Kidney tubule cell (primary cell): ENCODE measurements at places on chromosomes 2 and 18.

DNA sequence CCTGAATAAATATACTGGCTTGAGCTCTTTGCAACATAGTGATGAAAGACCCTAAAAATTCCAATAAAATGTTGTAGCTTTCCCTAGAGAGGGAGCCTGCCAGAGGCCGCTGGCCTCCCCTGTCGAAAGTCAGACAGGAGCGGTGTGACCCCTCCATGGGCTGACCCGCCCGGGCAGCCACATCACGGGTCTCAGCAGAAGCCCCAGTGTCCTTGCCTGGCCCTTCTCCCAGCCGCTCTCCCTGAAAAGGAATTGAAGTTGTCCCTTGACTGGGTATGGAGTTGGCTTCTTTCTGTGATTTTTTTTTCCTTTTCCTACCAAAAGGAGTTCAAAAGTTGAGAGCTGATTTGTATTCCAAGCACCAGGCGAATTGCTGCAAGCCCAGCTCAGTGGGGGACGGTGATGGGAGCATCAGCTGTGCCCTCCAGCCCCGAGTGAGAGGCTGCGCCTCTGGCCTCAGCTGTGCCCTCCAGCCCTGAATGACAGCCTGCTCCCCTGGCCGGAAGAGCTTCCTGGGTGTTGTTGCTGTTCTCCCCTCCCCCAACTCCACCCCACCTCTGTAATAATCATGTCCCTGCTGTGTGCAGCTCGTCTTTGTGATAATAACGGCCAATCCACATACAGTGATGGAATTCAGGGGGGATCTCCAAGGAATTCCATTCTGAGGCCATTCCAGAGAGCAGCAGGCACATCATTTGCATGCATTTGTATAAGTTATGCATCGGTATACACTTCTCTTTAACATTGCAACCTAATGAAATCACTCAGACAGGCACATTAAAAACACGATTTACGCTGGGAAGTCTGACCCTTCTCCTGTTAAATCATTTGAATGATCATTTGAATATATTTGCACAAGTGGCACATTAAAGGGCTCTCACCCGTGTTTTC, 501.0 kb downstream of the EIPR1 start:
- DNase-seq, result no peak

DNA sequence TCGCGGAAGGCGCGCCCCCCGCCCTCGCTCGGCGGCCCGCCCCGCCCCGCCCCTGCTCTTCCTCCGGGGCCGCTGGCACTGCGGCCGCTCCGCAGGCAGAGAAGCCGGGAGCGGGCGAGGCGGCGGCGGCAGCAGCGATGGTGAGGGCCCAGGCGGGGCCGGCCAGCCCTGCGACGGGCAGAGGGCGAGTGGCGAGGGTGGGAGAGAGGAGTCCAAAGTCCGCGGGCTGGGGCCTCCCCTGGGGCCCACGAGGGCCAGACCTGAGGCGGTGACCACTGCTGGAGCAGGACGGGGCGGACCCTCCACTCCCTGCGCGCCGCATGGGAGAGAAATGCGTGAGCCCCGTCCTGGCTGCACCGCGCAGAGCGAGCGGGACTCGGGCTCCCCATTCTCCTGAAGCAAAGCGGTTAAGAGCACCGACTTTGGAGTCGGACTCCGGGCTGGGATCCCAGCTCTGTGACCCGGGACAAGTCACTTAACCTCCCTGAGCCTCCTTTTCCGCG, at the start of gene VAMP5:
TSS of gene VAMP5 (plus strand) at position 78 of the 503 bp plus-strand sequence. CDS start at position 138, 60 bp downstream.
- DNase-seq, result no peak

DNA sequence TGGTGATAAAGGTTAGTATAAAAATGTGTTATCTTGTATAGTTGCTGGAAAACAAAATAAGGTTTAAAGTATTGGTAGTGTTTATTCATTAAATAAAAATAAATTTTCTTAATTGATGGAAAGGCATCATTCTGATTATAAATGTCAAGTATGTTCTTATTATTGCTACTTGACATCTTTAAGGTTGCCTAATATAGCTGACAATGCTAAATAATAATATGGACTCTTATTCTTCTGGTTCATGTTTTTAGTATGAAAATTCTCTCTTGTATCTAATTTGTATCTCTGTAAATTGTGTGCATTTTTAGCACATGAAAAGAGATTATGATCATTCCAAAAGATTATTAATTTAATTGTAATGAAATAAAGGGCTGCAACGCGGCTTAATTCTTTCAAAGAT, 25.0 kb downstream of the RBM44 start:
- no peak for DNase-seq

DNA sequence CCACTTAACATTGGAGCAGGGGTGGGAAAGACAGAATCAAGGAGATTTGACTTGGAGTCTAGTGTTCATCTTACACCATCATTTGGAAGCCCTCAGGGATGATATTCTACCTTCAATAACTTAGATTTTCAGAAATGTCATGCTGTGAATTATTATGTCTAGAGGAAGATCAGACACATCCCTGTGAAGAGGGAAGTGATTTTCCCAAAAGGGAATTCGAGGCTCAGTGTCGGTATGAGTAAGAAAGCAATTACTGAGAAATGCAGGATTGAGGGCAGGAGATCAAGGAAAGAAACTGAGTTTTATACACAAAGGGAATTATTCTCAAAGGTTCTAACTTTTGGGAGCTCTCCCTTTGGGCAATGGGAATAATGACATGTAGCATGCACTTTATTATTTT, 25.6 kb upstream of the ATIC start:
- no peak for DNase-seq

- DNase-seq, result peak; percentile 64
Observed at GRCh38 chr2:33441235-33441810, 35.1 kb upstream of the RASGRP3 start.

GRCh38 chr2:127343277-127343676, 44.5 kb downstream of the MAP3K2 start:
- DNase-seq, result no peak

DNA sequence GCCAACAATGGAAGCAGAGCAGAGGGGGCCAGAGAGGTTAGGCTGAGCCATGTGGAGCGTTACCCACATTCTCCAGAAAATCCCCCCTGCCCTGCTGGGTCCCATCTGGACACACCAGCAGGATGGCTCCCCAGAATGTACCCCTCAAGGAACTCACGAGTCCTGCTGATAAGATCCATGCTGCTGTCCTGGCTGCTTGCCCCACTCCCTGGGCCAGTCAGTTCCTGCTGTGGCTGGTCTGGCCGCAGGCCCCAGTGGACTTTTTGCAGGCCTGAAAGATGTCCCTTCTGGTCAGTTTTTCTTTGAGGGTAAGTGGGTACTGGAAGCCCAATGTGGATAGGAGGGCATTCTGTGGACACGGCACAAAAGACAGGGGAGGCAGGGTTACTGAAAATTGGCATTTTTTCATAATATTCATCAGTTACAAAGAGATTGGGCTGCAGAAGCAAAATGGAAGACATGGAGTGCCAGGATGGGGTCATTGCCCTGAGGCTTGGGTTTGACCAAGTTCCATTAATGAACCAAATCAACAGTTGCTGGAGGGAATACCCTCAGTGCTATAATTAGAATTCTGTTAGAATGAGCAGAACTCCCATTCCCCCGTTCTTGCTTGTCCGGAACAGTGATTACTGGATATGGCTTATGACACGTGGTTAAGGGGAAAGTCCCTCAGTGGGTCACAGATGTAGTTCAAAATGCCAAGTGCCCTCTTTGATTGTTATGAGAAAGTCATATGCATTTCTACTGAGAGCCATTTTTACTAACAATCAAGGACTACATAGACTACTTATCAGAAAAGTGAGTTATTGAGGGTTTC, 38.7 kb downstream of the SLC4A5 start:
- DNase-seq, result no peak

- DNase-seq, result no peak
Observed at GRCh38 chr18:3235846-3236245, 11.8 kb upstream of the MYL12A start.

GRCh38 chr18:55003695-55004094, 44.4 kb upstream of the CCDC68 start:
- DNase-seq, result no peak

DNA sequence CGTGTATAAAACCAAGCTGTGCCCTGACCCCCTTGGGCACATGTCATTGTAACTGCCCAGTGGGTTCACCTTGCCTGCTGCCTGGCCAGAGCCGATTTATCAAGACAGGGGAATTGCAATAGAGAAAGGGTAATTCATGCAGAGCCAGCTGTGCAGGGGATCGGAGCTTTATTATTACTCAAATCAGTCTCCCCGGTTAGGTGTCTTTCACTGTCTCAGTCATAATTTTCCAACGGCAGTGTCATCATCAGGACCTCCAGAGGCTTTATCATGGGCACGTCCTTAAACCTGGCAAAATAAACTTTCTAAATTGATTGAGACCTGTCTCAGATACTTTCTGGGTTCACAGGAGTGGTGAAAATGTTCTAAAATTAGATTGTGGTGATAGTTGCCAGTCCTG, 29.6 kb upstream of the PGAP1 start:
- DNase-seq, result no peak

- DNase-seq, result peak; percentile 42
Observed at GRCh38 chr2:100588071-100588786, 25.4 kb downstream of the PDCL3 start.

DNA sequence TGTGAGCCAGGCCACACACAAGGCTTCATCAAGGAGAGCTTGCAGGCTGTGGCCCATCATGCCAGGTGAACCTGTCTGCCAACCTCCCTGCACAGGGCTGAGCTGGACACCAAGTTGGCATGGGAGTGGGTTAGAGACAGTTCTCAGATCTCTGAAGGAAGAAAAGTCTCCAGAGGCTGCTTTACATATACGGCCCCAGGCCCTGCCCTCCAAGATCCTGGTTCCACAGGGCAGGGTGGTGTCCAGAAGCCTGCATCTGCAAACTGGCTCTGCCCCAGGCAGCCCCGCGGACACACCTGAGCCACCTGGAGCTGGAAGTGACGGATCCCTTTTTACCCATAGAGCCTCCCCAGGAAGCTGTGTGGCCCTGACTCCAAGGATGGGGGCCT, 24.2 kb upstream of the HES6 start:
- DNase-seq, result no peak

DNA sequence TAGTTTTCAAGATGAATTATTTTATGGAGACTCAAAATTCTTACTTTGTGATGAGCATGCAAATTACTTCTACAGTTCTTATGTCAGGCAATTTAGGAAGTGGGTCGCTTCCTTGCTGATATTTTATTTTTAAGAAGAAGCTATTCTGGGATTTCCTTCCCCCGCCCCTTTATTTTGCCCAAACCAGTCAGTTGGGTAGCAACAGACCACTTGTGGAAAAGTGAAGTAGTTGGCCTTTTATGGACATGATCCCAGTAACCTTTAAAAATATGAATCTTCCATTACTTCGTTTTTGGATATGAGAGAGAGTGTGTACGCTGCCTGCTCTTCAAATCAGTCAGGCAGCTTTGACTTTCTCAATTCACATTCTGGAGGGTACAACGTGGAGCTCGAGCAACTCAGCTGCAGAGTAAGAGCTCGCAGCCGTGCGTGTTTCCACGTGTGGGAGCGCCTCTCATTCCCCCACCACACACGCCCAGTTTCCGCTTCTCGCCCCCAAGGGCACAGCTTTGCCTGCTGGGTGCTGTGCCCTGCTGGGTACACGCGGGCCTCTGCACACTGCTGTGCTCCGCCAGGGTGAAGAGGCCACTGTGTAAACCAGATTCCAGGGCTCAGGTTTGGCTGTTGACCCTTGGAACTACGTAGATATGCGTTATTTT, 92.6 kb downstream of the ITGB1BP1 start:
- DNase-seq, result no peak

DNA sequence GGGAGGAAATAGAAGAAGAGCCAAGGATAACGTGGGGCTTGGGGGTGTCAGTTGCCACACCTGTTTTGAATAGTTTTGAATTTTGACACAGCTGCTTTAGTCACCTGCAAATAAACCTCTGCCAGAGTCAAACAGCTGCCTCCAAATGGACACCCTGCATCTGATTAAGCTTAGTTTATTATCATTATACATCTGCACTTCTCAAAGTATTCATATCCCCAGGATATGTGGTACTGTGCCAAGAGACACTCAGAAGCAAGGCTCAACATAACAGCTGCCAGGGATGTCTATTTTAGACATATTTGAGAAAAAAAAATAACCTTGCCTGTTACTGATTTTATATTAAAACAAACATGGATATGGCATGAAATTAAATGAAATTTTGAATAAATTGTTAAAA, 122.5 kb upstream of the WDR75 start:
- DNase-seq, result no peak

DNA sequence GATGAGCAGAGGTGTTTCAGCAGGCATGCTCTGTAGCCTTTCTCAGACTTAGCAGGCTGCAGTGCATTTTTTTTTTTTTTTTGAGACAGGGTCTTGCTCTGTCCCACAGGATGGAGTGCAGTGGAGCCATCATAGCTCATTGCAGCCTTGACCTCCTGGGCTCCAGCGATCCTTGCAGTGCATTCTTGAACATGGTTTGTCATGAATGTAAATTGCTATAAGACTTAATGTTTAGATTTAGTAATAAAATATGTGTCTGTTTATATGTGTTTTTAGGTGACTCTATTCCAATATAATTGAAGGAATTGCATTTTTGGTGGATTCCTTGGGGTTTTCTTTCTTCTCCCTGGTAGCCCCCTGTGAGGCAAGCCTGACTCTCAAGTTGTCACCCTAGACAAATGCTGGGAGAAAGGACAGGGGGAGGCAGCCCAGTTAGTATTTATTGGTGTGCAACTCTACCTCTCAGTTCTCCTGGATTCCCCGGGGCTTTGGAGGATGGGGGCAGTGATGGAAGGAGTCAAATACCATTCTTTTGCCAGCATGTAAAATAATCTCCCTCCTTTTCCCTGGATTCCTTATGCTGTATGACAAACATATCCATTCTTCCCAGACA, 22.7 kb downstream of the LYPD6B start:
- no peak for DNase-seq

- DNase-seq, result no peak
Observed at GRCh38 chr2:236552212-236552542, 17.4 kb upstream of the ACKR3 start.

- DNase-seq, result peak; percentile 20
Observed at GRCh38 chr18:34772887-34773286, 62.8 kb downstream of the DTNA start.

GRCh38 chr2:33430856-33431255, 45.6 kb upstream of the RASGRP3 start:
- DNase-seq, result no peak

GRCh38 chr2:214796911-214797310, 12.6 kb downstream of the BARD1 start:
- DNase-seq, result no peak

DNA sequence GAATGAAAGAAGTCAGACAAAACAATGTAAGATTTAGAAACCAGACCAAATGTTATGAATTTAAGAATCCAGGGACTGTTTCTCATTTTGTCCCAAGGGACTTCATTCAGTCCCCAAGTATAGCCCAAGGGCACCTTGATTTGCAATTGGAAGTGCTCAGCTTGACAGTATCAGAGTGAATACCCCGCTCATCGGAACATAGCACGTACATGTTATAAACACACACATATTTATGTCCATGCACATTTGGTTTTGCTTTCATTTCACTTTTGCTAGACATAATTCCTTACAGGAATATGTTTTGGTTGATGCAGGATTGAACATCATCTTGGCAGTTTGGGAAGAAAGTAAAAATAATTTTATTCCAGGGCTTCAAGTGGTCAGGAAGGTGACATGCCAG, 100.2 kb downstream of the PID1 start:
- DNase-seq, result no peak
